ENCODE measurements at places on chromosomes 11 and 22. TPM values are rescaled to one million over a fixed set of nuclear protein-coding genes. Genes with fewer than 3 reads are reported as not detected.

SPECC1L gene
- total RNA-seq, result 31.8 TPM

RHOD gene
- 7.6 TPM for total RNA-seq

OR52E8 gene
- 1.0 TPM for total RNA-seq

FOSL1 gene
- 76.5 TPM for total RNA-seq

GLYAT gene
- total RNA-seq, result not detected

GPR83 gene
- total RNA-seq, result not detected

GLYATL2 gene
- total RNA-seq, result not detected

ATG2A gene
- total RNA-seq, result 23.9 TPM
